Regular cardiac myocyte (primary cell): ENCODE measurements at places on chromosomes 11 and 22. TPM values are rescaled to one million over a fixed set of nuclear protein-coding genes. Genes with fewer than 3 reads are reported as not detected.

CYTH4 gene
- under 0.01 and 0.28 TPM in 2 replicates for total RNA-seq

CELSR1 gene
- total RNA-seq: 0.58 and 2.0 TPM in 2 replicates

RIMBP3B gene
- total RNA-seq: under 0.01 TPM in 2 replicates

NRXN2 gene
- total RNA-seq: 7.5 and 23.1 TPM in 2 replicates

DHCR7 gene
- total RNA-seq: 28.4 and 29.9 TPM in 2 replicates

SYNGR1 gene
- 3.8 and 14.9 TPM in 2 replicates for total RNA-seq

ESRRA gene
- 31.9 and 36.4 TPM in 2 replicates for total RNA-seq

OR51B5 gene
- 0.28 TPM in 1 of 2 replicates, not detected in the other for total RNA-seq

TRIM21 gene
- 18.6 and 25.5 TPM in 2 replicates for total RNA-seq

KRTAP5-10 gene
- not detected in 2 replicates for total RNA-seq

UPK2 gene
- total RNA-seq: not detected in 2 replicates

APOA5 gene
- total RNA-seq: under 0.01 TPM in 1 of 2 replicates, not detected in the other

GSTT2B gene
- total RNA-seq: 0.85 and 4.2 TPM in 2 replicates

ZNF280B gene
- total RNA-seq: 0.56 and 0.58 TPM in 2 replicates

SHISA8 gene
- not detected in 2 replicates for total RNA-seq

OLFML1 gene
- 5.9 and 10.7 TPM in 2 replicates for total RNA-seq

CACNA1I gene
- total RNA-seq: under 0.01 TPM in 1 of 2 replicates, not detected in the other

CCDC83 gene
- total RNA-seq: under 0.01 TPM in 1 of 2 replicates, not detected in the other

KCNJ1 gene
- total RNA-seq: under 0.01 TPM in 1 of 2 replicates, not detected in the other

OR2D2 gene
- total RNA-seq: 0.28 and 0.38 TPM in 2 replicates

CRYBB2 gene
- total RNA-seq: not detected in 2 replicates

MPST gene
- total RNA-seq: 60.9 and 62.7 TPM in 2 replicates

FXYD2 gene
- 0.38 and 1.4 TPM in 2 replicates for total RNA-seq

IRAG1 gene
- 14.8 and 61.4 TPM in 2 replicates for total RNA-seq

OR9I1 gene
- not detected in 2 replicates for total RNA-seq

HTR3A gene
- not detected in 2 replicates for total RNA-seq

SYVN1 gene
- total RNA-seq: 12.4 and 15.1 TPM in 2 replicates

SLN gene
- total RNA-seq: 4.5 TPM in 1 of 2 replicates, not detected in the other

OR52I2 gene
- not detected in 2 replicates for total RNA-seq

OSBP2 gene
- total RNA-seq: 1.1 and 1.3 TPM in 2 replicates

PANX2 gene
- total RNA-seq: 0.19 and 0.56 TPM in 2 replicates
